IPS DF 6.9 (cell line): ENCODE measurements at places on chromosomes 12 and 14.

GRCh38 chr12:124405592-124405991 is 110.7 kb downstream of the RFLNA start:
- peaks cover 6% of the 10 kb centered on the region; the same call in 1 of the 2 replicates for H3K4me1 ChIP-seq
- no peak for DNase-seq
- H3K27ac ChIP-seq, result no peak overlapping the region
- no peak overlapping the region for H3K4me3 ChIP-seq

GRCh38 chr14:93010522-93011140 is 87.7 kb downstream of the CHGA start:
- H3K27ac ChIP-seq, result no peak overlapping the region
- no peaks in the 10 kb centered on the region; the same call in 1 of the 2 replicates for H3K4me1 ChIP-seq
- no peaks in the 10 kb centered on the region for H3K27me3 ChIP-seq
- no peak overlapping the region for H3K4me3 ChIP-seq
- DNase-seq, result no peak
- H3K36me3 ChIP-seq, result peaks cover 2% of the 10 kb centered on the region; the same call in 1 of the 2 replicates

GRCh38 chr12:103198499-103198898 is 241.0 kb downstream of the ASCL1 start:
- H3K27me3 ChIP-seq, result no peaks in the 10 kb centered on the region
- H3K4me1 ChIP-seq, result peaks cover 5% of the 10 kb centered on the region
- no peak overlapping the region for H3K27ac ChIP-seq
- H3K4me3 ChIP-seq, result no peak overlapping the region
- DNase-seq, result no peak

GRCh38 chr12:57215668-57216013 is 953 bp upstream of the NXPH4 start:
- H3K27ac ChIP-seq, result no peak overlapping the region
- H3K27me3 ChIP-seq, result peaks cover 51% of the 10 kb centered on the region
- H3K36me3 ChIP-seq, result peaks cover 12% of the 10 kb centered on the region
- H3K4me1 ChIP-seq, result peaks cover 19% of the 10 kb centered on the region

DNA sequence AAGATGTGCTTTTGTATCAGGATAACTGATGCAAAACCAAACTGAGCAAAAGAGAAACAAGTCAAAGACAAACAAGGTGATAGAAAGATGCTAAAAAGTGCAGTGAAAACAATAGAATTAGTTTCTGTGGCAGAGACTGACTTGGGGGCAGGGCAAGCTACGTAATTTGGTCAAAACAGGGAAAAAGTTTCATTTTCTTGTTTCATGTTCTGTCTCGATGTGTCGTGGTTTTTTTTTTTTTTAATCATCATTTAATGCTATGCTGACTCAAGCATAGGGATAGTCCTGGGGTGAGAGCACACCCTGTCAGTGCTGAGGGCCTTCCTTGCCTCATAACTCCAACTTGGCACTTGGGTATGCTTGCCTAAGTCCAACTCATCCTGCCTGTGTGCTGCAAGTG is 144.1 kb upstream of the PTPRQ start:
- DNase-seq, result no peak
- H3K27ac ChIP-seq, result no peak overlapping the region
- no peaks in the 10 kb centered on the region for H3K4me1 ChIP-seq
- H3K36me3 ChIP-seq, result no peaks in the 10 kb centered on the region
- no peaks in the 10 kb centered on the region for H3K27me3 ChIP-seq

DNA sequence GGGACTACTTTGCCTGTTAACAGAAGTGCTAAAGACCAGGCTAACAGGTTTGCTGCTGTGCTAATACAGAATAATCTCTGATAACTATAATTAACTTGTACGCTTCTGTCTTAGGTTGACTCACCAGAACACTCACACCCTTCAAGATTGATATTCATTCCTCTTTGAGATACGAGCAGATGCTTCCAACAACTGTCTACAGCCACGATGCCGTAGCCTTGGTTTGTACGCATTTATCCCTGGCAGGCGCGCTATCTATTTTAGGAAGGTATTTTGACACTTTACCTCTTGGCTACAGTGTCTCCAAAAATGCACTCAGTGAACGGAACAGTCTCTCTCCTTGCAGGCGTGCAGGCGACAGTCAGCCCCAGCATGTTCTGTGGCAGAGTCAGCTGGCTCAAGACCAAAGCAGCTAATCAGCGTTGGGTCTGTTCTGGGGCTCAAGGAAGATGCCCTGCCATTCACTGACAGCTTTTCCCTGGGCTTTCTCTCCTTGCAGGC is 146.4 kb upstream of the PRICKLE1 start:
- no peak overlapping the region for H3K27ac ChIP-seq
- H3K27me3 ChIP-seq, result no peaks in the 10 kb centered on the region
- DNase-seq, result no peak
- H3K4me1 ChIP-seq, result no peaks in the 10 kb centered on the region
- H3K4me3 ChIP-seq, result no peak overlapping the region
- no peaks in the 10 kb centered on the region for H3K36me3 ChIP-seq

- no peaks in the 10 kb centered on the region for H3K27me3 ChIP-seq
- no peak overlapping the region for H3K4me3 ChIP-seq
- no peak for DNase-seq
- H3K27ac ChIP-seq, result no peak overlapping the region
These were observed 4.1 kb downstream of the TEP1 start for GRCh38 chr14:20409226-20409625.

DNA sequence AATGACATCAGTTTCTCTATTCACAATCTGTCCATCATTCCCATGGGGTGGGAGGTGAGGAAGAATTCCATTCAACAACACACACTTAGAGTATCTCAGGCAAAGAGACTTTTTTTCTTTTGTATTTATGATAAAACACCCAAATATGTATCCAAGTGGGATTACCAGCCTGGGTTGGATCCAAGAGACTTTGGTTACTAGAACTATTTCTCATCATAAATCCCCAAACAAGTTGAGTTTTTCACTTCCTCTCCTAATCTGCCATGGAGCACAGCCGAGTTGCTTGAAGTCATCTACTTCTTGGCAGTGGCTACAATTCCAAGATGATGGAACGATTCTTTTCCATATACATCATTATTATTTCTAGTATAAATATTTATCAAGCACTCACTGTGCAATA is 209.2 kb upstream of the HMGA2 start:
- H3K27me3 ChIP-seq, result no peaks in the 10 kb centered on the region
- H3K36me3 ChIP-seq, result no peaks in the 10 kb centered on the region
- no peaks in the 10 kb centered on the region for H3K4me1 ChIP-seq
- no peak for DNase-seq

DNA sequence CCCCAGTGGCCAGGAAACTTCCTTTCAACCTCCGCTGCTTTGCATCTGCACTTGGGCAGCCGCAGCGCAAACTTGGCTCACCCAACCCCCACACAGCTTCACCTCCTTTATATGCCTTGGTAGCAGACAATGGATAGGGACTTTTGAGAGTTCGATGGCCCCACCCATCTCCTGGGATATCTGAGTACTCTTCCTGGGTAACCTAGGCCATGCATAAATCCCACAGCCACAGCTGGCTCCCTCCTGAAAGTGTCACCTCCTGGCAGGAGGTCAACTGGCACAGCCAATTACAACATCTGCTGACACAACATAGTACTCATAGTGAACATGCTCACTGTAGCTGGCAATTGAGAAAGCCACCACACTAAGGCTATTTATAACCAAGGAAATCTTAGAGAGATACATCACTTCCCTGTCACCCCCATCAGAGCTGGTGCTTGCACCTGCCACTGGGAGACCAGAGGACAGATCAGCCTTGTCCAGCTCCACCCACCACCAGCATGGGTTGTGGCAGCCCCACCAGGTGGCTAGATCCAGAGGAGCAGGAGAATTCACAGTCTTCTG is 410.0 kb downstream of the SYT1 start:
- no peak overlapping the region for H3K27ac ChIP-seq
- no peaks in the 10 kb centered on the region for H3K36me3 ChIP-seq
- no peaks in the 10 kb centered on the region; the same call in 1 of the 2 replicates for H3K4me1 ChIP-seq
- no peaks in the 10 kb centered on the region for H3K27me3 ChIP-seq
- no peak overlapping the region for H3K4me3 ChIP-seq
- no peak for DNase-seq

DNA sequence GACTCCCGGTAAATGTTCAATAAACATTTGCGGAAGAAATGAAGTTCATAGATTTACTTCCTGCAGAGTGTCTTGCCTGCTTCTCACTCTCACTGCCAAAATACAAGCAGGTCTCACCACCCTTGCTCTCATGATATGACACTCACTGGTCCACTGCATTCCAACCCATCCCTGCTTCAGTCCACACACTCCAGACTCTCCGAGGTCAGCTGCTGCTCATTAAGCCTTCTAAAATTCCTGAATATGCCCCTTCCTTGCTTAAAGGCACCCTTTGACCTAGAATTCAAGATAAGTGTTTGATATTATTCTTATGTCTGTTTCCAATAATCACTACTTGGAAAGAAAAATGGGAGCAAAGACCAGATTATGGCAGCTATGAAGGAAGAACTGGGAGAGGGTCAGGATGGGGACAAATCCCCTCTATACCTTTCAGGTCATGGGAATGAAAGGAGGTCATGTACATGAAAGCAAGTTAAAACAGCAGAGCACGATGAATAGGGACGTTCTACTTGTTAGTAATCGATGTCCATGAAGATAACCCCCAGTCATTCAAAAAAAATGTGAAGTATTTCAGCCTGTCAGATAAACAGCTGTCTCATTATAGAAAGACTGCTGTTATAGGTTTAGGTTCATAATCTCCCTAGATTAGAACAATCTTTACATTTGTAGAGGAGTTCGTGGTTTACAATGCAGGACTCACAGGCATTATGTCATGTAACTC is 10.5 kb upstream of the NID2 start:
- H3K4me3 ChIP-seq, result no peak overlapping the region
- H3K4me1 ChIP-seq, result no peaks in the 10 kb centered on the region
- no peaks in the 10 kb centered on the region for H3K36me3 ChIP-seq
- DNase-seq, result no peak

DNA sequence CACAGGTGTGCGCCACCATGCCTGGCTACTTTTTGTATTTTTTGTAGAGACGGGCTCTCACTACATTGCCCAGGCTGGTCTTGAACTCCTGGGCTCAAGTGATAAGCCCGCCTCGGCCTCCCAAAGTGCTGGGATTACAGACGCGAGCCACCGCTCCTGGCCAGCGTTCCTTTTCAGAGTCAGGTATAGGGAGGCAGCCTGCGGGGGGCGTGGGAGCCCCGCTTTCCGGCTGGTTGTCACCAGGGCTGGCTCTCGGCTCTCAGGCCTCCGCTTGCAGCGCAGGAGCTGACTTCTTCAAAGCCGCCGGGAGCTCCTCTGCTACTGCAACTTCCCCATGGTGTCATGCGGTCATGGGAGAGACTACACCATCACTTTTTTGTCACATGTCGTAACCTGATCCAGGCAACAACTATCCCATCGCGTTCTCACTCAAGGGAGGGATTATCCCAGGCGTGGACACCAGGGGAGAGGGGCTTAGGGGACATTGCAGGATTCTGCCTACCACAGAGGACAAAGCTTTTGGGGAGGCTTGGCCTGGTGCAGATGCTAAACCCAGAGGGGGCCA is 129.4 kb downstream of the SCARB1 start:
- no peaks in the 10 kb centered on the region for H3K36me3 ChIP-seq
- DNase-seq, result peak; percentile 52
- no peaks in the 10 kb centered on the region for H3K27me3 ChIP-seq
- no peak overlapping the region for H3K27ac ChIP-seq
- no peak overlapping the region for H3K4me3 ChIP-seq

GRCh38 chr12:18045446-18045992 is 44.5 kb downstream of the RERGL start:
- no peaks in the 10 kb centered on the region for H3K27me3 ChIP-seq
- no peaks in the 10 kb centered on the region for H3K4me1 ChIP-seq
- H3K27ac ChIP-seq, result no peak overlapping the region
- no peaks in the 10 kb centered on the region for H3K36me3 ChIP-seq
- H3K4me3 ChIP-seq, result no peak overlapping the region

DNA sequence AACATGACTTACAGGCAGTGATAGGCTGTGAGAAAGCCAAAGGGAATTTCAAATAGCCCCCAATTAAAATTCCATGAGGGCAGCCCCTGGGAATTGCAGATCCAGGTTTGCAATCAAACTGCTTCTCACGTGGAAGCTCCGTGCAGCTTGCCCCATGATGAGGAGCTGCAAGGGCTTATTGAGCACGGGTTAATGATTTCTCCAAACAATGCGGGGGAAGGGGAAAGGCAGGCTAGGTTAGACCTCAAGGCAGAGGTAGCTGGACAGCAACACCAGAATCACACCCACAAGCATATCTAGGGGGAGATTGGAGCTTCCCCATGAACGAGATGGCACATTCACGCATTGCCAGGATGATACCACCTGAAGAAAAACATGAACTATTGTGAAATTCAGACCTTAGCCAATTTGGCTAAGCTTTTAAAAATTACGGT is 5.0 kb upstream of the DUSP6 start:
- no peak overlapping the region for H3K27ac ChIP-seq
- H3K4me3 ChIP-seq, result no peak overlapping the region
- H3K27me3 ChIP-seq, result peaks cover 17% of the 10 kb centered on the region; the same call in 1 of the 2 replicates
- H3K36me3 ChIP-seq, result no peaks in the 10 kb centered on the region

GRCh38 chr12:96249196-96250118 is 55.3 kb downstream of the ELK3 start:
- no peaks in the 10 kb centered on the region for H3K27me3 ChIP-seq
- no peak overlapping the region for H3K4me3 ChIP-seq
- no peak for DNase-seq
